ENCODE measurements at places on chromosomes 4 and X. TPM values are rescaled to one million over a fixed set of nuclear protein-coding genes. Genes with fewer than 3 reads are reported as not detected.

The MCF2 gene
- total RNA-seq, result 0.23 TPM

The JAKMIP1 gene
- total RNA-seq, result 0.54 TPM

The GAK gene
- total RNA-seq, result 83.4 TPM

The SMR3B gene
- not detected for total RNA-seq

The RAB40A gene
- 0.34 TPM for total RNA-seq

GRCh38 chrX:3748052-3748559 is 34.7 kb upstream of the PRKX start:
- H3K4me1 ChIP-seq, result no peaks in the 10 kb centered on the region
- no peak overlapping the region for H3K4me3 ChIP-seq
- no peaks in the 10 kb centered on the region for H3K36me3 ChIP-seq
- no peak for DNase-seq
- peaks cover 4% of the 10 kb centered on the region for H3K27me3 ChIP-seq

- H3K4me1 ChIP-seq, result peaks cover 13% of the 10 kb centered on the region
- peak overlapping the region; percentile 6 for H3K27ac ChIP-seq
- H3K36me3 ChIP-seq, result no peaks in the 10 kb centered on the region
Measured at GRCh38 chr4:1597021-1597931, 86.8 kb downstream of the FAM53A start.

GRCh38 chr4:2194496-2194895 is 47.4 kb downstream of the HAUS3 start:
- no peak overlapping the region for H3K27ac ChIP-seq
- DNase-seq, result no peak
- H3K36me3 ChIP-seq, result peaks cover 5% of the 10 kb centered on the region
- H3K4me3 ChIP-seq, result no peak overlapping the region
- H3K27me3 ChIP-seq, result no peaks in the 10 kb centered on the region
- H3K4me1 ChIP-seq, result no peaks in the 10 kb centered on the region

DNA sequence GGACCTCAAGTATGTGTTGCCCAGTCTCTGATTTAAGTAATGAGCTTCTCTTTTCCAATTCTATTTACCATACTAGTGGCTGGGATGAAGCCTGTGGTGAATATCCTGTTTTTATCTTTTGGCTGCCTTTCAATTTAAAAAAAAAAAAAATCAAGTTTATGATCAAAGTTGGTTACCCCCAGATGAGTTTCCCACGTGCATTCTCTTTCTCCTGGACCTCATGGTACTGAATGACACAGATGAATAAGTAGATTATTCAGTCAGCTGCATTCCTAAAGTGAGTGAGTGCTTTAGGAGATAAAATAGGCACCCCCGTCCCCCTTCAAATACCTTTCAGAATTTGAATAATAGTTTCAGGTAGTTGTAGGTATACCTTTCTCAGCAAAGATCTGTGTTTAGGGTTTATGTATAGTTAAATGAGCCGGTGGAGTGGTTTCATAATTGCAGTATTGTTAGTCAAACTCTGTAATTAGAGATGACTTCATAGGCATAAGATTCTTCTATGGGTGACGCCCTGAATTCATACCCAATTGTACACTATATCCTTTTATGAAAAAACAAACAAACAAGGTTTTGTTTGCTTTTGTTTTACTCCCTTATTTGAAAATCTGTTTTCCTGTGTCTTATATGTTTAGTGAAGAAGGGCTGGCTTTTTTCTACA is 41.9 kb downstream of the PLS3 start:
- H3K27ac ChIP-seq, result no peak overlapping the region
- no peak overlapping the region for H3K4me3 ChIP-seq
- peaks cover 26% of the 10 kb centered on the region for H3K4me1 ChIP-seq
- no peak for DNase-seq
- H3K36me3 ChIP-seq, result peaks cover 7% of the 10 kb centered on the region
- H3K27me3 ChIP-seq, result no peaks in the 10 kb centered on the region
